ENCODE measurements at places on chromosomes 11 and 22.

DNA sequence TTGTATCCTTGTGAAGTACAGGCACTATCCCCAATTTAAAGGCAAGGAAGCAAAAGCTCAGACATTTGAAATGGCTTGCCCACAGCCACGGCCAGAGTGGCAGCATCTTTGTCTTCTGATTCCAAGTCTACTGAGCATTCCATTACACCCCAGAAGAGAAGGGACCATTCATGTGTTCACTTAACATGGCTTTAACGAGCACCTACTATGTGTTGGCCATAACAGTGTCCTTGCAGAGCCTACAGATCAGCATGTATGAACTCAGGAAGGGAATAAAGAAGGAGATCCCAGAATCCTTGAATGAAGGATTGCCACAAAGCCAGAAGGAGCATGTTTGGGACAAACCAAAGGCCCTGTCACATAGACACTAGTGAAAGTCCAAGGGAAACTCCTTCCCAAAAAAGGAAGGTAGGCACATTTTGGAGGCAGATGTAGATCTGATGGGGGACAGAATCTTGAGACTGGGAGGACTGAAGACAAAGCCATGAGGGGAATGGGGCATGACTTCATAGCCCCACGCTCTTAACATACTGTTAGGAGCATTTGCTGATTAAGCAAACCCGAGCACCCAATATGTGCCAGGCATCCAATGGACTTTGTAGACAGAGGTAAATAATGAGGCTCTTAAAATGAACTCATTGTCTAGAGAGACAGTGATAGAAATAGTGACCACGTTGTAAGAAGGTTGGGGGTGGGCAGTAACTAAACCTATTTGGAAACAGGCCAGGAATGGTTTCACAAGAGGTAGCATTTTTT lies 54.9 kb downstream of the P4HA3 start:
- no peak for DNase-seq

DNA sequence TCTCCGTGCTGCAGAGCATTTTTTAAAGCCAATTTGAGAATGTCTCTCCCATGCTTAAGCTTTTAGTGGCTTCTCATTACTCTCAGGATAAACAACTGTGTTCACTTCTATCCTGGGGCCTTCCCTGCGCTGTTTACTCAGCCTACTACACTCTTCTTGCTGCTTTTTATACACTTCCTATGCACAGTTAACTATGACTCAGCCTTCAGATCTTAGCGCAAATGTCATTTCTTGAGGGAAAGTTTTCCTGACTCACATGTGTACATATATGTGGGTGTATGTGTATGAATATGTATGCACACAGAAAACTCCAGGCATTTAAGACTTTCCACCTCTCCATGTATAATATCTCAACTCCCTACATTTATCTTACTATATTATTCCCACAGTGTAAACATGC lies 9.8 kb downstream of the THAP12 start:
- no peak for DNase-seq

GRCh38 chr22:28783786-28784671 lies 11.5 kb downstream of the CCDC117 start:
- no peak for DNase-seq

DNA sequence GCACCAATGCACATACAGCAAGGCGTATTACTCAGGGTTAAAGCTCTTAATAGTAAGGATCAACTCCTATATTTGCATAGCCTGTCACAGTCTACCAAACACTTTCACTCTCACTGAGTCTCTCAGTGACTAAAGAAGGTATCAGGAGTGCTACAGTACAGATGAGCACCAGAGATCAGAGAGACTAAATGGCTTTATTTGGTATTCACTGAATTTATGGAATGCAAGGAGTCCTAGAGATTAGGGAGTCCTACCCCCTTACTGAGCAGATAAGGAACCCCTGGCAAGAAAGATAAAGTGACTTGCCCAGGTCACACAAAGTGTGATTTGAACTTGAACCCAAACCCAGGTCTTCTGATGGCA lies 396.4 kb upstream of the CCDC90B start:
- no peak for DNase-seq

- no peak for DNase-seq
Observed at GRCh38 chr11:114169321-114169749, 109.8 kb downstream of the ZBTB16 start.
